ENCODE measurements at places on chromosomes 6 and 20. TPM values are rescaled to one million over a fixed set of nuclear protein-coding genes. Genes with fewer than 3 reads are reported as not detected.

Gene CD2AP
- total RNA-seq = 32.6 TPM

Gene ISM1
- 0.31 TPM for total RNA-seq

Gene GGTLC1
- total RNA-seq = not detected

Gene TP53TG5
- 0.45 TPM for total RNA-seq

Gene KCNK17
- total RNA-seq = not detected

Gene TNFAIP3
- 217 TPM for total RNA-seq

All from activated naive CD4-positive, alpha-beta T cell treated with anti-CD3 and anti-CD28 coated beads, Interleukin-2, amount 50 U/mL, for 72 hours (primary cell).